ENCODE measurements at places on chromosomes 12 and 14.

DNA sequence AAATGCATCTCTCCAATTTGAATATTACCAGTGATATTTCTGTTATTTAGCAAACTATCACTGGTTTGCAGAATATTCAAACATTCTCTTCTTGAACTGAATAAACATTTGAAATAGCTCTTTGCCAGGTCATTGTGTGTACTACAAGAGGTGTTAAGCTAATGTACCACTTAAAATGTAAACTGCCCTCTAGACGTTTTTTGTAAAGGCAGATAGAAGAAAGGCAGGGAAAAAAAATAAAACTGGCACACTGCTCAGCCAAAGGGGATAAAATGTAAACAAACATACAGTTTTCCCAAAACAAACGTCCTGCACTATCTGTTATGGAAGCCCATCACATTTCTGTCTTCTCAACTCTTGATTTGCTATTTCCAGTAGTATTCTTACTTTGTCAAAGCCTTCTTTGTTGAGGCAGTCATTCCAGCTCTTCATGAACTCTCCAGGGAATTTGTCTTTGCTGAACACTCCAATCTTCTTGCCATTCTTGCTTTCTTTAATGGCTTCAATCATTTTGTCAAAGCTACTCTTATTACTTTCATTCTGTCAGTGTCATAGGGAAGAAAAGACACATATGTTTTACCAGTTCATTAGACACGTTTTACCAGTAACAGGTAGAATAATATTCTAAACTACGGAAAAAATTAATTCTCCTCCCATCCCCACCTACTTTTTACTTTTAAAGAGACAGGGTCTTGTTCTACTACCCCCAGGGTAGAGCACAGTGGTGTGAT lies 13.7 kb downstream of the SUPT16H start:
- no peak for DNase-seq

DNA sequence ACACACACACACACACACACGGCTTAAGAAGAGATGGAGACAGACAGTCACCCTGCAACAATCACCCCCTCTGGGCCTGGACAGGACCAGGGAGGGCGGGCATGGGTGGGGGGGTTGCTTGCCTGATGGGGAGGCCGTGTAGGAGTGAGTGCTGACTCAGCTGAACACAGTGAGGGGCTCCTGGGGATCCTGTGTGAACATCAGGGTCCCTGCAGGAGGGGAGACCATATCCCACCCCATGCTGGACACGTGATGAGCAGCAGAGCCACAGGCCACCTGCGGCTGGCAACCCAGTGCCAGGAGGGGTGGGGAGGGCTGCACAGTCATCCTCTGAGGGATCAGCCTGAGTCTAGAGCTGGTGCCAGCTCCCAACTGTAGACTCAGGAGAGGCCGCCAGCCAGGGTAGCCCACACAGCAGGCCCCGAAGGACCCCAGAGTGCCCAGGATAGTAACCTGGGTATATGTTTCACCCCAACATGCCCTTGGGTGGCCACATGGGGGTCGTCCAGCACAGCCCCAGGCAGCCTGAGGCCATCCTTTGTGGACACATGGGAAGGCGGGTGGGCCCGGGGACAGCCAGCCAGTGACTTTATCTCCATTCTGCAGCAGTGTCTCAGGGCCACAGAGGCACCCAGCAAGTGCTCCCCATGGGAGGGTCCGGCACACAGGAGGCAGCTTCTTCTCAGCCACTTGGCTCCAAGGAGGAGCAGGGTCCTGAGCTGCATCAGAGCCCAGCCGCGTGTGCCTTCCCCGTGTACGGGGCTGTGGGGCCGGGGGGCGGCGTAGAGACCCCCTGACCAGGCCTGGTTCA lies 73.7 kb upstream of the SFSWAP start:
- no peak for DNase-seq

DNA sequence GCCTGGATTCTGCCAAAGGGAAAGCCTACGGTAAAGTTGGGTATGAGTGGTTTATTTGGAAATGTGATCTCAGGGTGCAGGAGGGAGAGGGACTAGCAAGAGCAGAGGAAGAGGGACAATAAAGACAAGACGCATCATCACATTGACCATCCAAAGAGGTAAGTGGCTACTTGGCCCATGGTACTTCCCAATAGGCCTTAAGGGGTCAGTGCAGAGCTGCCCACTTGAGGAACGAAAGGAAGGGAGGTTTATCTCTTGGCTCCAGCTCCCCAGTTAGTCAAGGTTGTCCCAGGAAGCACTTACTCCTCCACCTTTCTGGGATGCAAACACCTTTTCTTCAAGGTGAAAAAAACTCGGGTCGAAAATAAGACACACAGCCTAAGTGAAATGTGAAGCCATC lies 323.9 kb downstream of the TMEM132D start:
- DNase-seq = no peak

GRCh38 chr14:54590481-54590880 lies 23.6 kb downstream of the SAMD4A start:
- no peak for DNase-seq
